Bronchial epithelial cell (primary cell): ENCODE measurements at places on chromosomes 4 and X. TPM values are rescaled to one million over a fixed set of nuclear protein-coding genes. Genes with fewer than 3 reads are reported as not detected.

- DNase-seq: no peak
Measured at GRCh38 chr4:570754-571153, 5.3 kb downstream of the TMEM271 start.

GRCh38 chr4:120830204-120830603 lies 92.3 kb downstream of the PRDM5 start:
- DNase-seq: no peak

DNA sequence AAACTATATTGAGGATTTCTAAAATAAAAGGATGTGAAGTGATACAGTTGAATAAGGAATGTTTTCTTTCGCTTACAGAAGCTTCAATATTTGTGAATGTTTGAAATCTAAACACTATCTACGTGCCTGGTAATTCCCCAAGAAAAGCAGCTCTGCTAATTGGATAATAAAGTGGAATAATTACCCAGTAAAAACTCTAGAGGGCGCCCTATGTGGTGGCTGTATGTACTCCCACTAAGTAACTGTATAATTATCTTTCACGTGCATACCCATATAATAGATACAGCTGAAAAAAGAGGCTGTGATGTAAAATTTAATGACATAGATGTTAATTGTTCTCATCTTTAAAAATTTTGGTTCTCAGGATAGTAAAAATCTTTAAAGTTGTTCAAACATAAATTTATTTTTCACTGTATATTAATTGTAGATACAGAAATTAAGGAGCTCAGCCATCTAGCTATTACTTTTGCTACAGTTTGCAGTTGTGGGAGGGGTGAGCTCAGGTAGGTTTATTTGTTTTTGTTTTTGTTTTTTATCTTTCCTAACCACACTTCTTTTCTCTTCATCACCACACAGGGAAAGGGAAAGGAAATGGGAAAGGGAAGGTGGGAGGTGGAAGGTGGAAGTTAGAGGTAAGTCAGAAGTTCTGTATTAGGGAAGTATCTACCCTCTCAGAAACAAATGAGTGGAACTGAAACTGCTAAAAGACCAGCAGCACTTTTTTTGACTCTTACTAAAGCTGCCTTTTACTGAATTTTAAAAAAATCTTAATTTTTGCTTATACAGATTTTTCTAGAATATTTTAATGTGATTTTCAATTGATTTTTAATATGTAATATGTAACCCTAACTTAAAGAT lies 151.7 kb upstream of the RPS6KA6 start:
- peak; percentile 20 for DNase-seq

DNA sequence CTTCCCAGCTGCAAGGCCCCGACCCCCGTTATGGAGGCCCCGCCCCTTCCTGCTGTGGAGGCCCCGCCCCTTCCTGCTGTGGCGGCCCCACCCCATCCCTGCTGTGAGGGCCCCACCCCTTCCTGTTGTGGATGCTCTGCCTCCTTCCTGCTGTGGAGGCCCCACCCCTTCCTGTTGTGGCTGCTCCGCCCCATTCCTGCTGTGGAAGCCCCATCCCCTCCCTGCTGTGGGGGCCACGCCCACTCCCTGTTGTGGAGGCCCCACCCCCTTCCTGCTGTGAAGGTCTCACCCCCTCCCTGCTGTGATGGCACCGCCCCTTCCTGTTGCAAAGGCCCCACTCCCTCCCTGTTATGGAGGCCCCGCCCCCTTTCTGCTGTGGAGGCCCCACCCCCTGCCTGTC lies 104.9 kb upstream of the PSAPL1 start:
- DNase-seq: no peak

DNA sequence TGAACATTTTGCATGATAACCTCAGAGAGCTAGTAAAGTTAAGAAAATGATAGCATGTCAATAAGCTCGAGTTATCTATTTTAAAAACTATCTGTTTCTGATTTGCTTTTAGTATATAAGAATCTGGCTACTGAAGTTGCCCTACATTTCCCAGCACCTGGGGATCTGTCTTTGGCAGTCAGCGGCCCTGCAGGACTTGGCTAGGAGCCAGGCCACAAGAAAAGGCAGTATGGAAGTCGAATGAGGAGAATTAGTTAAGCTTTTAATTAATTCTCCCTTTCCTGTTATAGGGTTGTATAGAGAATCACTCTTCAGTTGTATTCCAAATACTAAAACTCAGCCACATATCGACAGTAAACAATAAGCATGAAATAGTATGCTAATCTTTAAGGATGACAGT lies 22.7 kb downstream of the POU4F2 start:
- no peak for DNase-seq

- DNase-seq: peak; percentile 86
Measured at GRCh38 chr4:80069837-80070731, 2.9 kb downstream of the ANTXR2 start.

GRCh38 chr4:164383358-164384220 lies 370.3 kb upstream of the SMIM31 start:
- DNase-seq: peak; percentile 10

GRCh38 chrX:7904562-7904961 lies 22.7 kb downstream of the PNPLA4 start:
- peak; percentile 18 for DNase-seq

DNA sequence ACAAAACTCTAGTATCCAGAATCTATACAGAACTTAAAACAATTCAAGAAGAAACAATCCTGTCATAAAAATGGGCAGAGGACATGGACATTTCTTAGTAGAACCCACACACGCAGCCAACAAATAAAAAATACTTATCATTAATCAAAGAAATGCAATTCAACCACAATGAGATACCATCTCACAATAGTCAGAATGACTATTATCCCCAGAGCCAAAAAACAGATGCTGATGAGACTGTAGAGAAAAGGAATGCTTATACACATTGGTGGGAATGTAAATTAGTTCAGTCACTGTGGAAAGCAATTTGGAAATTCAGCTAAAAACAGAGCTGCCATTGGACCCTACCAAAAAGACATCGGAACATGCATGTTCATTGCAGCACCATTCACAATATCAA lies 37.9 kb downstream of the RAB40AL start:
- no peak for DNase-seq

DNA sequence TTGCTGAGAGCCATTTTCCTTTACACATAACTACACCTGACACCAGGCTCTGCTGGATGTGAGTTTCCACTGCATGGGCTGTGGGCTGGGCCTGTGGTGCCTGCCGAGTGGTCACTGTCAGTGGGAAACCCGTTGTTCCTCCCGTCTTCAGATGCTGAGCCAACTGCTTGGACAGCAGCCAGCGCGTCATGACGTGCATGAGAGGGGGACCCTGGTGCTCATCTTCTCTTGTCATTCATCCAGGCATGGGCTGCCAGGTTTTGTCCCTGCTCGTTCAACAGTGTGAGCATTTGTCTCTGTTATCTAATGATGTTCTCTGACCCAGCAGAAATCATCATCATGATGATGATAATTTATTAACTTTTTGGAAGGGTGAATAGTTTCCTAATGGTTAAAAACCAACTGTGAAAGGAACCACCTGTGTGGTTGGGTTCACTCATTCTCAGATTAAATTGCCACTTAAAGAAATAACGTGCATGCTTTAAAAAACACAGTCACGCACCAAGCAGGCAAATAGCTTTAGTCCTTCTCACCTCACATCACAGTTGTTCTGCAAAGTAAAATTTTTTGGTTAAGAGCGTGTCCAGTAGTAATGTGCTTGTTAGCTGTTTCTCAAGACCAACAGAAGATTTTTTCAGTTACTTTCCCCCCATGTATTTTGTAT lies 19.9 kb upstream of the CLDN34 start:
- no peak for DNase-seq

DNA sequence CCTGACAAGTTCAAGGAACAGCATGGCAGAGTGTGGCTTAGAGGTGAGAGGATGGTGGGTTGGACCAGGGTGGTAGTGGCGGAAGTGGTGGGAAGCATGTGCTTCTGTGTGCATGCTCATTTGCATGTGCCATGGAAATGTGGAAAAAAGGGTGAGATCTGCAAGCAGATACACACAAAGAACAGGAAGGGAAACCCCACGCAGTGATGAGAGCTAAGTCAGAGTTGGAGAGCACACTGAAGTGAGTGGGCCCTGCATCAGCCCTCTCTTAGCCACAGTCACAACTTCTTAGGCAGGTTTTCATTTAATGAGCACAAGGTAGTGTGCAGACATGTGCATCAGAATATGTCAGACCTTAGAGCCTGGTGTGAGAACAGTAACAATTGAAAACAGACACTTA lies 483.8 kb downstream of the AFF2 start:
- DNase-seq: no peak

DNA sequence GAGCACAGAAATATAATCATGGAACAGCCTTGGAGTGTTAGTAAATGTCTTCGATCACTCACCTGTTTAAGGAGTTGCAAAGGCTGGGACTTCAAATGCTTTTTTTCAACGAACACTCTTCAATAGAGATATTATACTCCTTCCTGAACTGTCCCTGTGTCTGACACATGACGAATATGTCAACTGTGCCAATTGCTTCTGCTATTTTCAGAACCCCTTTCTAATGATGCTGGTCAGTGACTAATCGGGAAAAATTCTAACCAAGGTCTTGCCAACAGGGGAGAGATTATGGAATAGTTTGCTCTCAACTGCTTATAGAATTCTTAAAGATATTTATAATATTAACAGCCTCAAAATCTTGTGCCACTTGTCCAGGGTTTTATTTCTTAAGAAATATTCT lies 8.5 kb upstream of the KLHL34 start:
- DNase-seq: no peak

DNA sequence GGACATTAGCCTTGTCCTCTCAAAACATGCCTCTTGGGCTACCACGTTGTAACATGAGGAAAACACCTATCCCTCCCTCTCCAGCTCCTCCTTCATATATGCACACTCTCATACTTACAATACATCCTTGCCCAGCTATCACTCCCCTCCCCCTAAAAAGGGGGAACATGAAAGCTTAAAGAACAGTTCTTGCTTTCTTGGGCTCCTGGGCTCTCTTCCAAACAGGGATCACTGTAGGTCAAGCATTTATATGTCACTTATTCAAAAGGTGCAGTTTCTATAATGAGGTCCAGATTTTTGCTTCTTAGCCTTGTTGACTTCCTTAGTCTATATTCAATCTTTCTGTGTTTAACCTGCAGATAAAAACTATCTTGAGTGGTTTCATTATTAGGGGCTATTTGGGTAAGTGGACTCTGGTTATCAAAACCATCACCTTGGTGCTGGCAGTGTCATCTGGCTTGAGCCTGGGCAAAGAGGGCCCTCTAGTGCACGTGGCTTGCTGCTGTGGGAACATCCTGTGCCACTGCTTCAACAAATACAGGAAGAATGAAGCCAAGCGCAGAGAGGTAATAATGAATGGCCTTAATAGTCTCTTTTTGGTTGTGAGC lies 119.4 kb downstream of the AKAP4 start:
- peak; percentile 27 for DNase-seq

GRCh38 chr4:163598489-163598888 lies 104.0 kb downstream of the TMA16 start:
- DNase-seq: no peak

GRCh38 chrX:139739138-139739537 lies 31.2 kb upstream of the MCF2 start:
- DNase-seq: peak; percentile 67

DNA sequence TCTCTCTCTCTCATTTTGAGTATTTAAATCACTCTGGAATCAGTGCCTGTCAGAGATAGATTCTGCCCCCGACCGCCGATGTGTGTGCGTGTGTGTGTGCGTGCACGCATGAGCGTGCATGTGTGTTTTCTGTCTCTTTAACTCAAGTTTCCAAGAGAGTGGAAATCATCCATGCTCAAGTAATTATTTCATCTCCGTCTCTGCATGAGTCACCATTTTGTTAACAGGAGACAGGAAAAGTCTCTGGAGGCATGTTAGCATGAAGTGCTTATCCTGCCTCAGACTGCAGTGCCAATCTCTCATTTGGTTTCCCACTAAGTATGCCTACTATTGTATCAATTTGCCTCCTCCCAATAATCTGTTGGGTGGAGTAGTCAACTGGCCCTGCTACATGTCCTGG lies 182.9 kb upstream of the NHS start:
- no peak for DNase-seq

DNA sequence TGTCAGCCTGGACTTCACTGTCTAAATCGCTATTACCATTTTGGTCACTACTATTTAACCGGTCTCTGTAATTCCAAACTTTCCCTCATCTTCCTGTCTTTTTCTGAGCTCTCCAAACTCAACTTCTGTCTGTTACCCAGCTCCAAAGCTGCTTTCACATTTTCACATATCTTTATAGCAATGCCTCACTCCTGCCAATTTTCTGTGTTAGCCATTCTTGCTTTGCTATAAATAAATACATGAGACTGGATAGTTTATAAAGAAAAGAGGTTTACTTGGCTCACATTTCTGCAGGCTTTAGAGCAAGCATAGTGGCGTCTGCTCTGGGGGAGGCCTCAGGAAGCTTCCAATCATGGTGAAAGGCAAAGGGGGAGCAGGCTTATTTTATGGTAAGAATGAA lies 368.3 kb upstream of the GNPDA2 start:
- no peak for DNase-seq

DNA sequence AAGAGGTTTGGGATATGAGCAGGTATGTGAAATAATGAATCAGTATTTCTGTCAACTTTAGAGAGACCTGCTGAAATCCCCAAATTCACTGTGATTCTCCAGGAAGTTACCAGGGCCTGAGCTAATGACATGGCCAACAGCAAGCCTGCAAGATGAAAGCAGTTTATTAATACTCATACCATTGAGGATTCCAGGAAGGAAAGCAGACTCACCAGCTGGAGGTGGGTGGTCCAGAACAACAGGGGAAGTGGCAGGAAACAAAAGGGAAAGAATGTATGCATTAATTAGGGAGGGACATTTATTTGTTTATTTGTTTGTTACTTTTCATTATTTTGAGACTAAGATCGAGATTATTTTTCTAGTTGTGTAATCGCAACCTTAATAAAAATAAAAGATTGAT lies 196.6 kb upstream of the AGA start:
- no peak for DNase-seq

DNA sequence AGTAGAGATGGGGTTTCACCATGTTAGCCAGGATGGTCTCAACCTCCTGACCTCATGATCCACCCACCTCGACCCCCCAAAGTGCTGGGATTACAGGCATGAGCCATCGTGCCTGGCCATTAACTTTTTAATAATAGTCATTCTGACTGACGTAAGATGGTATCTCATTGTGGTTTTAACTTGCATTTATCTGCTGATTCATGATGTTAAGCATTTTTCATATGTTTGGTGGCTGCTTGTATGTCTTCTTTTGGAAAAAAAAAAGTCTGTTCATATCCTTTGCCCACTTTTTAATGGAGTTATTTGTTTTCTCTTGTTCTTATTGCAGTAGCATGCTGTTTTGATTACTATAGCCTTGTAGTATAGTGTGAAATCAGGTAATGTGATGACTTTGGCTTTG lies 45.8 kb downstream of the ANXA10 start:
- peak; percentile 85 for DNase-seq

GRCh38 chrX:153554519-153555167 lies 37.2 kb downstream of the ATP2B3 start:
- peak; percentile 22 for DNase-seq

Gene RPS3A
- total RNA-seq: 3,491 and 4,856 TPM in 2 replicates

Gene ADH1A
- not detected in 2 replicates for total RNA-seq

Gene JADE3
- total RNA-seq: 5.5 and 6.1 TPM in 2 replicates

Gene PAK3
- total RNA-seq: under 0.01 TPM in 1 of 2 replicates, not detected in the other

Gene P2RY10
- total RNA-seq: not detected in 2 replicates

Gene MYOZ2
- total RNA-seq: not detected in 2 replicates

Gene TLL1
- total RNA-seq: 0.13 and 0.53 TPM in 2 replicates

Gene F9
- total RNA-seq: not detected in 2 replicates

Gene ANAPC10
- total RNA-seq: 27.1 and 27.4 TPM in 2 replicates

Gene MTMR8
- total RNA-seq: 1.3 and 3.1 TPM in 2 replicates
